ENCODE measurements at places on chromosomes 5 and 9.
A peak's percentile ranks its signal among the peaks of the same experiment; 100 is the strongest.

- no peak for DNase-seq
These were observed 49.2 kb downstream of the TMEM174 start for GRCh38 chr5:73222173-73222572.

DNA sequence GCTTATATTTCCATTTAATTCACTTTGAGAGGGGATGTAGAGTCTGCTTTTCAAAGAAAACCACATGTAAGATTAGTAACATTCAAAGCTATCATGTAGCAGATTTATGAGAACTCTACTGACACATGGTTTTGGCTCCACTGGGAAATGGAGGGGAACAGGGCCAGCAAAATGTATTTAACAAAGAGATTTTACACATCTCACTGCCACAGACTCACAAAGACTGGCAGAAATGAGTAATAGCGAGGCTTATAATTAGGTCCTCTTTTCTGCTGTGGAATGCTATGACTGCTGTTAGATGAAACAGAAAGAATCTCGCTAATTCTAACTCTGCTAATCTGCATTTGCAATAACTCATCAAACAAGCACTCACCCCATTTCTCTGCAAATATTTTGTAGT lies 4.5 kb downstream of the DAP start:
- no peak for DNase-seq

DNA sequence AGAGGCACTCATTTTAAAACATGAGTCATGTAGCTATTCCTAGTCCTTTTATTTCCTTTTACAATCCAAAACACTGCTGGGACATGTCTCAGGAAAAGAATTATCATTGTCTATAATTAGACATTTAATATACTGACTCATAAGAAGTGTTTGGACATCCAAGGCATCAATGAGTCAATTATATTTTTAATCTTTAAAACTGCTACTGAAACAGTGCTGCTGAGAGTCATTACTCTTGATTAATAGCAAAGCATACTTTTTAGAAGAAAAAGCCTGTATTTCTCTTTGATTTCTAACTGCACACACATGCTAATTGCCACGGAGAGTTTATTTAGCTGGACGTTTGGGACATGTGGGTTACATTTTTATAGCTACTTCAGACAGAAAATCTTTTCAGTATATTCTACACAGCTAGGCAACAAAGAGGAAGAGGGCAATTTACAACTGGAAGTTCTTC lies 1249.0 kb upstream of the CDH18 start:
- no peak for DNase-seq

GRCh38 chr5:172167895-172168294 lies 20.1 kb downstream of the STK10 start:
- DNase-seq: no peak

DNA sequence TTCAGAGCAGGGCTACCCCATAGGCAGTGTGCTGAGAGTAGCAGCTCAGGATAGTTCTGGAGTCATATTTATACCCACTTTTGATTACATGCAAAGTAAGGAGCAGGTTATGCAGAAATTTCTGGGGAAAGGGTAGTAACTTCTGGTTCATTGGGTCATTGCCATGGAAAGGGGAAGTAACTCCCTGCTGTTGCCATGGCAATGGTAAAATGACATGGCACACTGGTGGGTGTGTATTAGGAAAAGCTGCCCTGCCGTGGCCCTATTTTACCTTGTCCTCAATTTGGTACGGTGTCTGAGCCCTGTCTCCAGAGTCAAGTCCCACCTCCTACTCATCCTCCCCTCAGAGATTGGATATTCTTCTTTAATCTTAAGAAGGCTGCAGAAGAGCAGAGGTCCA lies 526.7 kb upstream of the TYRP1 start:
- DNase-seq: no peak

- peak; percentile 45 for DNase-seq
These were observed 2.0 kb upstream of the CCL27 start for GRCh38 chr9:34664281-34665066.

DNA sequence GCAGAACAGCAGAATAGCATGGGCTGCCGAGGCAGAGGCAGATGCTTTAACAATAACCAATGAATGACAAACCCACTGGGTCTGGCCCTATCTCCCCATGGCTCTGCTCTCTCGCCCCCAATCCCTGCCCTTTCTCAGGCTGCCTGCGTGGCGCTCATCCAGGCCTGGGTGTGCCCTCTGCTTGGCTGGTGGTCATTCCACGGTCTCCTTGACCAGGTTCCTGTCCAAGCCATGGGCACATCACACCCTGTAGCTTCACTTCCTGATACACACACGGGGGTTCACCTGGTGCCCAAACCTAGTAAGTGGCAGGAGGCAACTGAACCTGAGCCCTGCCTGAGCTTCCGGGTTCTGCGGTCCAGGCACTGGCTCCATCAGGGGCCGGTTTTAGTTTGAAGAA lies 87.6 kb downstream of the DAP start:
- no peak for DNase-seq

GRCh38 chr5:42745426-42745825 lies 11.2 kb upstream of the CCDC152 start:
- no peak for DNase-seq

- DNase-seq: no peak
These were observed 73.6 kb downstream of the USP20 start for GRCh38 chr9:129908906-129909305.

GRCh38 chr9:76127637-76128036 lies 237.2 kb downstream of the PCSK5 start:
- no peak for DNase-seq

DNA sequence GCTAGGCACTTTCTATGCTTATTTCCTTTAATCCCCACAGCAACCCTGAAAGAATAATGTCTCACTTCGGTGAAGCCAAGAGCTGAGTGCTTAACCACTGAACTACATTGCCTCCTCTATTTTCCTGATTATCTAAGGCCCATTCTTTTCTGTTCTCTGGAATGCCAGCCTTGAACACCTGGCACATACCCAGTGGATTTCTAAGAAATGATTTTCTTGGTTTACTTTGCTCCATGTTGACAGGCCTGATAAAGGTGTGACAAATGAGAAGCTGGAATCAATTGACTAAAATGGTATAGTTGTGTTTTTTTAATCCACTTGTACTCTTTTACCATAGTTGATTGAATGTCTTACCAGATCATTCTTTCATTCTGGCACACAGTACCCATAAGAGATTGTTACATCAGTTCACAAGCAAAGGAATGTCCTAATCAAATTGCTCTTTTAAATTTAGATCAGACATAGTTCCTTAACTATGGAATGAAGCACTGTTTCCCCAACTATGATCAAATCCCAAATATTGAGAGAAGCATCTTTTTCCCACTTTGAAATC lies 9.0 kb upstream of the ENC1 start:
- DNase-seq: no peak

- no peak for DNase-seq
These were observed 52.2 kb downstream of the MTAP start for GRCh38 chr9:21854594-21854993.

DNA sequence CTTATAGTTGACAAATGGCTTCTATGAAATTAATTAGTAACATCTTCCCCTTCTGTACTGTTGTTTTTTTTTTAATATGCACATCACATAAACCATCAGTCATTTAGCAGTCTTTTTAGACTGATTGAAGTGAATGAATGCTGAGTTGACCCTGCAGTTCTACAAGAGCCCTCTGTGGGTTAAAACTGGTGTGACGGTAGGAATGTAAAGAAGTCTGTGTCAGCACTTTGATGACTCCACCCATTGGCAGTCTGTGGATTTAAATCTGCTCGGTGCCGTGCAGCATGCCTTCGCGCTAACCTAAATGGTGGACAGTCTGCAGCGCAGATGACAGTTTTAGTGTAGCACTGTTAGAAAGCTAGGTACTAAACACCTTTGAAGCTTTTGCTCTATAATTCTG lies 3.1 kb downstream of the GTF3C4 start:
- no peak for DNase-seq

DNA sequence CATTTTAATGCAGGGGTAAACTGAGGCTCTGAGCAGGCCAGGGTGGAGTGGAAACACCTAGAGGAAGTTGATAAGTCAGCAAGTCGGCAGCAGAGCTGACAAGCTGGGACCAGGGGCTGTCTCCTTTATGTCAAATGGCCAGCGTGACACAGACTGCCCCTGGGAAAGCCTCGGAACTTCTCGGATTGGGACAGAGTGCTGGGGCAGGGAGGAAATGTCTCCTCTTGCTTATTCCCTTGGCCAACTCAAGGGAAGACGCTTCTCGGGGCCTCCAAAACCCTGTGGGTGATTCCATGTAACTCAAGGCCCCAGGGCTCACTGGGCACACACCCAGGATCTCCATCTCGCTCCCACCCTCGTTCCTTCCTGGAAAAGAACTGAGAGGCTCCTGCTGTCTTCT lies 25.4 kb upstream of the ANXA6 start:
- DNase-seq: no peak

DNA sequence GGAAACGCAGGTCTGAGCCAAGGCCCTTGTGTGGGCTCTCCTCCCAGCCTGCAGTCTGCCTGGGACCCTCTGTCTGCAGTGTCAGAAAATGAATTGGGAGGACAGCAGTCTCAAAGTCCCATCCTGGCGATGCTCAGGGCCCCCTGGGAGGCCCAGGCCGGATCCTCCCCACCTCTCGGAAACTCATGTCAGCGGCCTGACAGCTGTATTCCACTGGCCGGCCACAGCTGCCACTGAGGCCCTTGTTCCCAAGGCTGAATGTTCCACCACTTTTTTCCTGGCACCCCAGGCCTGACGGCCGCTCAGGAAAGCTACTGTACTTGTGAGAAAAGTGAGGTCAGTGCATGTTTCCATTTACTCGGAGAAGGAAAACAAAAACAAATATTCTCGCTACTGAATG lies 180.0 kb downstream of the FGF18 start:
- DNase-seq: no peak

GRCh38 chr5:163190283-163190682 lies 247.1 kb upstream of the CCNG1 start:
- no peak for DNase-seq

- DNase-seq: no peak
These were observed 25.5 kb downstream of the TNPO1 start for GRCh38 chr5:72841756-72842535.

DNA sequence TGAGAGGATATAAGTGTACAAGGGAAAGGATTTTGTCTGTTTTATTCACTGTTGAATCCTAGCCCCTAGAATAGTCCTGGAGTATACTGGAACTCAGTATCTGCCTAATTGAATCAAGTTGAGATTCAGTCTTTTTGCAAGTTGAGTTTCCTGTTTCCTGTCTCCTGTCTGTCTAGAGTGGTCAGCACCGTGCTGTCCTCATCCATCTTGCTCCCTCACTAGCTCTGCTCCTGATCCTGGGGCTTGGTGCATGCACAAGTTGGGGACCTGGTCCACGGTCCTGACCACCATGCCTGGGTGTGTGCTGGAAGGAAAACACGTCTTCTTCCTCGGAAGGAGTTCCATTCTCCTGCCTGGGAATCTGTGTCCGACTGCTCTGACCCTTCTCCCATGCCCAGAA lies 3.2 kb downstream of the IL5 start:
- DNase-seq: no peak

All from DMS 273 treated with DMSO at 0.1 percent for 48 hours (cell line).